Right renal pelvis (tissue), 4 donors: ENCODE measurements at places on chromosomes 5 and 9. TPM values are rescaled to one million over a fixed set of nuclear protein-coding genes. Genes with fewer than 3 reads are reported as not detected.

- no peak for DNase-seq
Measured at GRCh38 chr9:104774831-104775573, 11.1 kb downstream of the NIPSNAP3B start.

Gene TICAM2
- 4.1 TPM for polyA plus RNA-seq

- no peak for DNase-seq
Measured at GRCh38 chr5:53151713-53152458, 42.3 kb upstream of the MOCS2 start.

GRCh38 chr5:152804179-152804578, 399.1 kb upstream of the NMUR2 start:
- no peak for DNase-seq

- no peak for DNase-seq
Measured at GRCh38 chr9:78994471-78994870, 577.3 kb upstream of the TLE4 start.

DNA sequence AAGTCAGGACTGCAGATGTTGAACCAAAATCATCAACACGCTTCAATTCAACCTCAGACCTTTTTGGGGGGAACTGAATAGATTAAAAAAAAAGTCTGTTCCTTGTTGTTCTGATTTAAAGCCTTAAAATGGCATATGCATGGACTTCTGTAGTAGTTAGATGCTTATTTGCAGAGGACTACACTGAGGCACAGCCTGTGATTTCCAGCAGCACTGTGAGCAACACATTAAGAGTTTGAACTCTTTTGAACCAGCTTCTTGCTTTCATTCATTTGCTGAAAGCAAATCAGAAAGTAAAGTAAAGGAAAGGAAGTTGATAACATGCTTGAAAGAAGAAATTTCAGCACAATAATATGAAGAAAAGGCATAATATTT, 60.7 kb upstream of the DMAC1 start:
- no peak for DNase-seq

DNA sequence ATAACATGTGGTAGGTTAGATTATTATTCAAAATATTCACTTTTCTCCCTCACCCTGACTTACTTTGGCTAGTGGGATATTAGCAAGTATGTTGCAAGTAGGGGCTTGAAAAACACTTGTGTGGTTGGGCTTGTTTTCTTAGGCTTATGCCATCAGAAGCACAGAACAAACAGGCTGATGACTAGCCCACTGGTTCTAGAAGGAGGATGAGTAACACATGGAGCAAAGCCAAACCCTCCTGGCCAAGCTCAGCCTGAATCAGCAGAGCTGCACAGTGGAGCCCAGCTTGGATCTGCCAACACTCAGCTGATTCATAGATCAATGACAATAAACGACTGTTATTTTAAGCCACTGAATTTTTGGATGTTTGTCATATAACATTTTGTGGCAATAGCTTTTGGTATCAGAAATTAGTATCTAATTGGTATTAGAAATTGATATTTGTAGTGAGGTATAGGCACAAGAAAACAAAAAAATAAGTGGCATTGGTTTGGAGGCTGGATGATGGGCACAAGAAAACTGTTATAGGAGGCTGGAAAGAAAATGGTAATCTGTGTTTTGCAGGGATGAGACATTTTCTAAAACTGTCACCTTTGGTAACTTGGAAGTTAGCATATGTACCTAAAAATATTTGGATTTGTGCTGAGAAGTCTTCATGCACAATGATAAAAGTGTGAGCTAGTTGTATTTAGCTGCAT, 46.1 kb upstream of the ZBED3 start:
- DNase-seq, result no peak

Gene PCDHA11
- 0.30 TPM for polyA plus RNA-seq

DNA sequence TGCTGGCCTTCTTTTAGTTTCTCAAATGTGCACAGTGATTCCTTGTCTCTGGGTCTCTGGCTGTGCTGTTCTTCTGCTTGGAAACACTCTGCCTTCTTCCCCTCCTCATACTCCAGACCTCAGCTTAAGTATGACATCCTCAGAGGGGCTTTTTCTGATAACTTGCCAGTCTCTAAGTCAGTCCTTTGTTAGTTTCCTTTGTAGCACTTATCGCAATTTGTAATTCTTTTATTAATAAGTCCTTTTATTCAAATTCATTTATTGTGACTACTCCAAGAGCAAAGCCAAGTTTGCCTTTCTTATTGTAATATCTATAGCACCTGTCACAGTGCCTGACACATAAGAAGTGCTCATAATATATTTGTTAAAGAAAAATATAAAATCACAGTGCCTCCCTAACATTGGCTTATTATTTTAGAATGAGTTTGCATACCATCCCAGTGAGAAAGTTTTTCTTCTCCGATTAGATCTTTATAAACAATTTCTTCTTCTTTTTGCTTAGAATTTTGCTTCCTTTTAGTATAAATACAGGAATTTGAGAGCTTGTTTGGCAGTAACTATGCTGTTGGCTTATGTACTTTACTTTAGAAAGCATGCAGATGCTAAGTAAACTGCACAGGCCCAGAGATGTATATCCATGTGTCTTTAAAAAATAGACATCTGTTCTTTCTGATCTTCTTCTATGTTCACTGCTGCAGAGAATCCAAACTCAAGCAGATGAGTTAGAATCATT, 198.0 kb downstream of the GAS1 start:
- DNase-seq, result no peak

Gene PFDN1
- polyA plus RNA-seq, result 89.3 TPM

DNA sequence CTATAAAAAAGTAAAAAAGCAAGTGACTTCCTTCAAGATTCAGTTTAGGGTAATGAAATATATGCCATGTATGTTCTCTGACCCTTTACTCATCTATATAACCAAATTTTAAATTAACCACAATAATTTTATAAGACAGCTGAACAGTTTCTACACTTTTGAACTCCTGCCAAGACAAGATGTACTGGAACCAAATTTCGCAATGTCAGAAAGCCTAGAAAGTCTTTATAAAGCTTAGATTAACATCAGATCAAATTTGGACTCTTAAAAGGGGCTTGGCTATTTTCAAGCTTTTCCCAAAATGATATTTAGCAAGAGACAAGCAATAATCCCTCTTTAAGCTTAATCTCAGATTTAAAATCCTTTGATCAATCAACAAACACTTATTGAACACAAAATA, 362.6 kb downstream of the PTPRD start:
- DNase-seq, result no peak

DNA sequence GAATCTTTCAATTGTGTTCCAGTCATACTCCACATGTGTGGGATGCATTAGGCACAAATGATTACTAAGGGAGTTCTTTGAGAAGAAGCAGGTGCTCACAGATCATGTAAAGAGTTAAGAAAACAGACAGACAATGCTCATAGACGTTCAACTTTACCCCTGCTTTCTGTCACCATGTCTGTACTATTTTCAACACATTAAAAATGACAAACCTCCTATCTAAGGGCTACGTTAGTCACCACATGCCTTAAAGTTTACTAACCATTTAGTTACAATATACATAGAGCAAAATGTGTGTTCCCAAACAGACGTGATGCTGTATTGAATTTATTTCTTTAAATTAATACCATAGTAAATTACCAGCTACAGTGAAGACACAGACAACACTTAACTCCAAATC, 435.9 kb downstream of the HCN1 start:
- DNase-seq, result no peak

DNA sequence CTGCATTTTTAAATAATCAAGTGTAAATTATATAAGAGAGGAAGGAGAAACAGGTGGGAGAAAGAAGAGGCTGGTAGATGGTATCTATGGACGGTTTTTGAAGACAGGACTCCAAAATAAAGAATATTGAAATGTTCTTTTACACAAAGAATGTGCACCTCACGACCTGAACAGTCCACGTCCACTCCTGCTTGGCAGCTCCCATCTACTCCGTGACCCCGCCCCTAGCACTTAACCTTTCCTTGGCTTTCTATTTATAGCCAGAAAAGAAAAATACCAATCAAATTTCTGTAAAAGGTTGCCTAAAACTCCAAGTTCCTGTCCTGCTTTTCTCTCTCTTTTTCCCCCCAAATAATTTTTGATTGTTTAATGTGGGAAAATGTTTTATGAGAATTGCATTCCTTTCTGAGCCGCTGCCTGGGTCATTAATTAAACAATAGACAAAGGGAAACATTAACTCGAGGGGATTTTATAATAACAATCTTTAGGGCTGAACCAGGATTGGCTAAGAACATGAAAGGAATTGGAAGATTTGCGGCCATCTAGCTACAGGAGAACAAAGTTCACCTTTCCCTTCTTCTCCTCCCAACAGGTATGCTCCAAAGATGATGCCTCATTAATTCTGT, 173.6 kb upstream of the MAP3K1 start:
- DNase-seq, result no peak

Gene INSL4
- polyA plus RNA-seq, result not detected

Gene GABBR2
- 5.0 TPM for polyA plus RNA-seq
